Left lung (tissue), 14 donors: ENCODE measurements at places on chromosomes 12 and 14. TPM values are rescaled to one million over a fixed set of nuclear protein-coding genes. Genes with fewer than 3 reads are reported as not detected.

DNA sequence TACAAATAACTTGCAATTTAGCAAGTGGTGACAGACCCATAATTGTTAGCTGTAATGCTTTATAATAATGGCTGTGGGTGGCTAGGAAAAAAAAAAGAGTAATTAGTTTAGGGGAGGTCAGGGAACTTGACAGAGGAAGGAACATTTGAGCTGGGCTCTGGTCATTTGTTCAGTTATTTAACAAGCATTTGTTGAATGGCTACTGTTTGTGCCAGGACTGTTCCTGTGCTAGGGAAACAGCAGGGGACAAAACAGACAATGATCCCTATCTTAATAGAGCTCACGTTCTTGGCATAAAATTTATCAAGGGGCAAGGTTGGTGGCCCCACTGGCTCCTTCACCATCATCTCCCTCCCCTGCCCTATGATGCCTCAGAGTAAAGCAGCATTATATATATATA is 18.5 kb downstream of the CHST11 start:
- no peak for DNase-seq

DNA sequence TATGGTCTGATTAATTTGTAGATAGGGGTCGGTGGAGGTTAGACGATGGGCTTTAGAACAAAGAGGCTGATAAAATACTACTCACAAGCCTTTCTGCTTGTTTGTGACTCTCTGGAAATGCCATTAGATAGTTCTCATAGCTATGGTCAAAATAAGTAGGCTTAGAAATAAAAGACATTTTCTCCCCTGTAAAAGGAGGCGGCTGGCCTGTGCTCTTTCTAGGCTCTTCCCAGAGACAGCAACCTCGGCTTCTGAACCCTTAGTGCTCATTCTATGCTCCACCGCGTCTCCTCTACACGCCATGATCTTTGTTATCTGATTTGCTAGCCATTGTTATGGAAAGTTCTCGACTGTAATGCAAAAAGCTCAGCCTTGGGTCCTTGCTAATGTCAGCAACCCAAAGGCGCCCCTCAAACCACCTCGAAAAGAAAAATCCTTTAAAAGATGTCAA is 64.5 kb downstream of the CRADD start:
- DNase-seq, result no peak

DNA sequence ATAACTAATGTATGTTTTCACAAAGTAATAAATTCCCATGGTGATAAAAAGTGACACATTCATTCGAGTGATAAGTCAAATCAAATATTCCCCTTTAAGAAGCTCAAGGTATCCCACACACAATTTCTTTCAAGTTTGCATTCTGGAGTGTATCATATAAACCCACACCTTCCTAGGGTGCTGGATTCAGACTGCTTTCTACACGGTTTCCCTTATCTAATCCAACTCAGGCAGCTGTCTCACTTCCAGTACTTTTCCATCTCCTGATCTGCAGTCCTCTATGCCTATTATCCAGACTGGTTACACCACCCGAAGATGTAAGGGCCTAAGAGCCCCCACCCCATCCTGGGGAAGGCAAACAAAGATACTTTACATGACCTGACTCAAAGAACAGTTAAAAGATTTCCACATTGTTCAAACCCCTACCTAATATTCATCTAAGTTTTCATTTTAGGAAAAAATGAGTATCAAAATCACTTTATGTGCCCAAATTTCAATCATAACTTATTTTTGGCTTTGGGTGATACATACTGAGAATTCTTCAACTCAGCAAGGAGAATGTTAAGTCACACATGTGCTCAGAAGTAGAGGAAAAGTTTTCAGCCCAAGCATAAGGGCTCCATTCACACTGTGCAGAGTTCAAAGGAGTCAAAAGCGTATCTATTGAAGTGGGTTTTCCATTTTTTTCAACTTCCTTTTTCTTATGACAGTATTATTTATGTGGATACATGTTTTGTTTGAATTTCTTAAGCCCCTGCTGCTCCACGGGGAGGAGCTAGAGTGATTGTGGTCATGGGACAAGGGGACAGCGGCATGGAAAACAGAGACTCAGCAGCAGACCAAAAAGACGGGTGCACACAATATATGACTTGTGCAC is 41.8 kb downstream of the CORO1C start:
- peak; percentile 68 for DNase-seq

Gene ZDHHC22
- 0.04 TPM for polyA plus RNA-seq

Gene GZMB
- polyA plus RNA-seq, result 2.1 TPM

DNA sequence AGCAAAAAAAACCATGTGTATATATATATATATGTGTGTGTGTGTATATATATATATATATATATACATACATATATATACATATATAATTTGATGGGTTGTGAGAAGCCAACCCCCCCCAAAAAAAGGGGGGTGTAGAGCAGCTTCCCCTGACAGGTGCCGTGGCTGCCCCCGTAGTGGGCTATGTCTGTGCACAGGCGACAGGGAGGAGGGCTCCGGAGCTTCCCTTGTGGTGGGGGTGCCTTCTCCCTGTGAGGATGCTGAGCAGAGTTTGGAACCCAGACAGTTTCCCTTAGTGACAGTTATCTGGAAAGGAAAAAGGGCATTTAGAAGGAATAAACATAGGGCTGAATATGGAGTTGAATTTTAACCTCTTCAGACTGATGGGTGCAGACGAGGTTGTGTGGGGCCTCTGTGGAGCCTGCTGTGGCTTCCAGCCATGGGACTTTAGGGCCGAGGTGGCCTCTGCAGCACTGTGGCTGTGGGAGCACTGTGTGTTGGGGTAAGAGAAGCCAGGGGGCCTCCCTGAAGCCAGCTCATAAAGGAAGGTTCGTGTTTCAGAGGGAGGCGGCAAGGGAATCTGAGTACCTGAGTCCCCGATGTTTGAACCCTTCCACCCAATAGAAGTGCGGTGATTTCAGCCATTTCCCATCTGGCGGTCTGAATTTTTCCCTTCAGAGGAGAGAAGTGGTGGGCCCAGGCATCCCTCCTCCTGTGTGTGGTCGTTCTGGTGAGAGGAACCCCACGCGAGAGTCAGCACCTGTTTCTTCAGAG is 19.8 kb downstream of the XRCC3 start:
- no peak for DNase-seq

Gene ADAM21
- 0.66 TPM for polyA plus RNA-seq

DNA sequence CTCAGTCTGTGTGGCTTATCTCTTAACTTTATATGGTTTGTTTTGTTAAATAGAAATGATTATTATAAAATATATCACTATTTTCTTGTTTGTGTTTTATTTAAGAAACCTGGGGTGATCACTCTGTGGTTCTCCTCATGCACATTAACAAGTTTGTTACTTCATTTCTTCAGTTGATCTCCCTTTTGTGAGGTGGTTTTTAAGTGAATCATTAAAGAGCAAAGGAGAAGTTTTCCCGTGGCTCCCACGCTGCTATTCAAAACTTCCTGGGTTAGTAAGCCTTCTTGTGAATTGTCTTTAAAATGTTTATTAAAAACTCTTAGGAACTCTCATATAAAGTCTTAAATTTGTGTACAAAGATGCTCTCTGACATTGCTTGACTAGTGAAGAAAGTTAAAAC is 11.8 kb downstream of the ADIPOR2 start:
- no peak for DNase-seq

DNA sequence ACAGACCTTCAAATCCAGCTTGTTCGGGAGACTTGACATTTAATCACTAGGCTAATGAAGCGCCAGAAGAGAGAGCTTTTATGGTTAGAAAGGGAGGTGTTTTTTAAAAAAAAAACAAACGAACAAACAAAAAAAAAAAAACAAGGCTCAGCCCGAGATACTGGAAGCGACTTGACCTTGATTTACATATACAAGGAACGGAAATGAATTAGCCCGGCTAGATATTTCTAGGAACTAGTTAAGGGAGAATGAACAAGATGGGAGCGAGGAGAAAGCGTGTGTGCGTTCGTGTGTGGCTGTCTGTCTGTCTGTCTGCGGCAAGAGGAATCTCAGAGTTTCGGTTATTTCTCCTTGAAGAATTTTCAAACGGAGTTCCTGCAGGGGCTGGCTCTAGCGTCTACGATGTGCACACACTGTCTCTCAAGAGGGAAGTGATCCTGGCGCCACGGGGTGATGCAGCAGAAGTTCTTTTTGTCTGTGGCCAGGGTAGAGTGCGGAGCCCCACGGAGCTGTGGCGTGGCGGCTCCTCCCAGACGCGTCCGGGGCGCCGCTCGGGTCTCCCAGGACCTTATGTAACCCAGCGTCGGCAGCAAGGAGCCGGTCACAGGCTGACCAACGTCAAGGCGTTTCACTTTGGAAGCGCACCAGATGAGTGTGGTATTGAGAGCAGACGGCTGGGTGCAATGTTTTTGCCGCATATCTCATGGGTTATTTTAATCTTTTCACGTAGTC is 18.8 kb downstream of the SOCS2 start:
- peak; percentile 91 for DNase-seq

DNA sequence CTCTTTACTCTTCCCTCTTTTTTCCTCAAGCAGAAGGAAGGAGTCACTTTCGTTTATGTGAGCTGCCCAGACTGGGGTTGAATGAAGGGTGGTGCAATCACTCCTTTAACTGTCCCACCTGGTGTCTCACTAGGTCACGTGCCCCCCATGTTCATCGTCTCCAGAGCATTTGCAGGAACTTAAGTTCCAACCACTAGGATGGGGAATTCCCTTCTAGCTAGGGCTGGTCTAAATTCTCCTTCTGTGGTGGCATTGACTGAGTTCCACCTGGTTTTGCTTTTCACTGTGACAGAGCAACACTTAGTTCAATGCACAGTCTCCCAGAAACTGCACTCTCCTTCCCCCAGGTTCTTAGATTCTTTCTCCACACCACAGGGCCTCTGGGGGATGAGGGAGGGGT is 9.5 kb downstream of the FANCM start:
- no peak for DNase-seq

Gene B4GALNT1
- polyA plus RNA-seq, result 0.78 TPM

Gene PSEN1
- 54.5 TPM for polyA plus RNA-seq

Gene C3AR1
- 3.0 TPM for polyA plus RNA-seq

Gene SYNDIG1L
- 0.46 TPM for polyA plus RNA-seq

Gene MYL2
- polyA plus RNA-seq, result not detected
